HCT116 (cell line): ENCODE measurements at places on chromosomes 6 and 20. TPM values are rescaled to one million over a fixed set of nuclear protein-coding genes. Genes with fewer than 3 reads are reported as not detected.
A peak's percentile ranks its signal among the peaks of the same experiment; 100 is the strongest.

DNA sequence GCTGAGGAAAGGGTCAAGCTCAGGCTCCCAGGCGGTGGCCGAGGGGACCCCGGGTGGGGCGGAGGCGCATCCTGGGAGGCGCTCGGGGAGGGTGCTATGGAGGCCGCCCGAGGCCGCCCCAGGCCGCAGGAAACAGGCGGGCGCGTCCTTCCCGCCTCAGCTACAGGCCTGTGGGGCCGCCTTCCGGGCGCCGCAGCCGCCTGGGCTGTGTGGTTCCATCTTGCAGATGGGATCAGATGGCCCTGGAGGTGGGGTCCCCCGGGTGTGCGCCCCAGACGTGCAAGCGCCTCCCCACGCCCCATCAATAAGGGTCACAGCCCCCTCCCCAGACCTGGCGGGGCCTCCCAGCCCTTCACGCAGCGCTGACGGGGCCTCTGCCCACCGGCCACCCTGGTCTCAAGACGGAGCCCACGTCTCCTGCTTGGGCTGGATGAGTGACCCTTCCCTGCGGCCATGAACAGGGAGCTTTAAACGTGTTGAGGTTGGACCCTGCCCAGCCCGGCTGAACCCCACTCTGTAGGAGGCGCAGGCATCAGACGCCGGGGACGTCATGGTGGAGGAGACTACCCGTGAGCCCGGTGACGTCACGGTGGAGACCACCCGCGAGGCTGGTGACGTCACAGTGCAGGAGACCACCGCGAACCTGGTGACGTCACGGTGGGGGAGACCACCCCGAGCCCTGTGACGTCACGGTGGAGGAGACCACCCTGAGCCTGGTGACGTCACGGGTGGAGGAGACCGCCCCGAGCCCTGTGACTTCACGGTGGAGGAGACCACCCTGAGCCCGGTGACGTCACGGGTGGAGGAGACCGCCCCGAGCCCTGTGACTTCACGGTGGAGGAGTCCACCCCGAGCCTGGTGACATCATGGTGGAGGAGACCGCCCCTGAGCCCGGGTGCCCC, 267.0 kb downstream of the DLL1 start:
- no peaks in the 10 kb centered on the region for H3K27me3 ChIP-seq
- no peak overlapping the region for H3K4me3 ChIP-seq
- DNase-seq = no peak

DNA sequence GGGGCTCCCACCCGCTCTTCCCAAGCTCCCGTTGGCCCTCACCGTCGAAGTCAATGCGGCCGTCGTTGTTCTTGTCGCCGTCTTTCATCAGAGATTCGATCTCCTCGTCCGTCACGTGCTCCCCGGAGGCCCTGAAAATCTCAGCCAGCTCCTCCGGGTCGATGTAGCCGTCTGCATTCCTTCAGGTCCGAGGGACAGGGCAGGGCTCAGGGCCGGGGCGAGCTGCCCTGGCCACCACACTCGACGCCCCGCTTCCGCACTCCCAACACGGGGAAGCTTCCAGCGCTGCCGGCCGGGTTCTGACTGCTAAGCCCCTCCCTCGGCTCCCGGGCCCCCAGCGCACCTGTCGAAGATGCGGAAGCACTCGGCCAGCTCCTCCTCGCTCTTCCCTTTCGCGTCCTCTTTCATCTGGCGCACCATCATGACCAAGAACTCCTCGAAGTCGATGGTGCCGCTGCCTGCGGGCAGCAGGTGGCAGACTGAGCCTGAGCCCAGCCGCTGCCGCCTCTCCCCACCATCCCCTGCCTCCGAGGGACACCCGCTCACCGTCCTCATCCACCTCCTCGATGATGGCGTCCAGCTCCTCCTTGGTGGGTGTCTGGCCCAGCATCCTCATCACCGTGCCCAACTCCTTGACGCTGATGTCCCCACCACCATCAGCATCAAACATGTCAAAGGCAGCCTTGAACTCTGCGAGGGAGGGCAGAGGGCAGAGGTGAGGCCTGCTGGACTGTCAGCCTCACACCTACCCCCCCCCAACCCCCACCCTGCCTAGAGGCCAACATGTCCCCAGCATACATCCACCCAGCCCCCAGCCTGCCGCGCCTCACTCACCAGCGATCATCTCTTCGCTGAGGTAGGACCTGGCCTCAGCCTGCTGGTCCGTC, 2.9 kb downstream of the TNNC2 start:
- H3K27ac ChIP-seq = no peak overlapping the region
- H3K27me3 ChIP-seq = no peaks in the 10 kb centered on the region
- peaks cover 9% of the 10 kb centered on the region; the same call in 1 of the 2 replicates for H3K4me1 ChIP-seq
- no peaks in the 10 kb centered on the region for H3K36me3 ChIP-seq
- no peak overlapping the region for H3K4me3 ChIP-seq

DNA sequence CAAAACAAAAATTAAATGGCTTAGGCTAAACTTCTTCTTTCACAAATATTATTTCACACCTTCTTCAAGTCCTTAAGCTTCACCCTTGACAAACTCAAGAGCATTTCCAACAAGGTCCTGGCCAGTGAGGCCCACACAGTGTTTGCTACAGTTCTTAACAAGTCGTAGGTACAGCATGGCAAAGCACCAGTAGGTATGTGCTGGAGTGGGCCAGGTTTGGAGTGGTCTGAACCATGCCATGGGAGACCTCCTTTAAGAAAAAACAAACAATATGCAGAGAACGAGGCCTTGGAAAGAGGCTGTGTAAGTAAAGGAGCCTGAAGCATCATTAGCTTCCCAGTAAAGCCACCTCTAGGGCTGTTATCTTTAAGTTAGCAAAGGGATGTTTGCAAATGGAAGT, 154.3 kb upstream of the SNX9 start:
- no peaks in the 10 kb centered on the region for H3K27me3 ChIP-seq
- H3K4me3 ChIP-seq = no peak overlapping the region
- no peak for DNase-seq
- H3K4me1 ChIP-seq = no peaks in the 10 kb centered on the region; the same call in 1 of the 2 replicates
- no peak overlapping the region for H3K27ac ChIP-seq

DNA sequence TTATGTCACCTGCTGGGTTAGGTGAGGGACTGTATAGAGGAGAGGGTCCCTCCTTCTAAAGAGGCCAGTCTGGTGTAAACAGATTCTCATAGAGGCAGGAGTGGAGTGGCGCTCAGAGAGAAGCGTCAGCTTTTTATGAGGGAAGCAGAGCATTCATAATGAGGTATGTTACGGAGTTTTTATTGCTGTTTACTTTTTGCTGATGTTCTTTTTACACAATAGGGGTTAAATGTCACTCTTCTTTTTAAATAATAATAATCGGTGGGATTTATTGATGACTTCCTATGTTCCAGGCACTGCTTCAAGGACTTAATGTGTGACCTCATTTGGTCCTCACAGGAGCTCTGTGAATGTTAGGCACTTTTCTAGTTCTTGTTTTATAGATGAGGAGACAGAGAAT, 79.9 kb downstream of the L3MBTL3 start:
- H3K4me1 ChIP-seq = no peaks in the 10 kb centered on the region
- no peak for DNase-seq
- H3K4me3 ChIP-seq = no peak overlapping the region
- H3K36me3 ChIP-seq = no peaks in the 10 kb centered on the region
- no peak overlapping the region for H3K27ac ChIP-seq
- H3K27me3 ChIP-seq = no peaks in the 10 kb centered on the region

DNA sequence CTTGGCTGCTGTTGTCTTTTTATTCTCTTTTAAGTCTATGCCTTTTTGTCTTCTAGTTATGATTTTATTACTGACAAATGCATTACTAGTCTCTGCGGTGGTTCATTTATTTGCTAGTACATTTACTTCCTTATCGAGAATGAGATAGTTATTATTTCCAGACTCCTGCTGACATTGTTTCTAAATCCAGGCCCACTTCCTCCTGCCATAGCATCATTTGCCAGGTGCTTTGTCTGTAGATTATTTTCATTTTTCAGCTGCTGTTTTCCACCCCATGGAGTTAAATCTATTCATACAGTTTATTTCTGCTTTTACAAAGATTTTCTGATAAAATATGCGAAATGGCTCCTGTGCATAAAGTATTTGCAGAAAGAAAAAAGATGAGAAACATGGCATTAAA, 459.7 kb downstream of the MMUT start:
- no peaks in the 10 kb centered on the region for H3K27me3 ChIP-seq
- H3K4me1 ChIP-seq = no peaks in the 10 kb centered on the region
- no peaks in the 10 kb centered on the region for H3K36me3 ChIP-seq
- no peak overlapping the region for H3K27ac ChIP-seq

GRCh38 chr6:124962639-124963415, 590 bp downstream of the RNF217 start:
- H3K36me3 ChIP-seq = no peaks in the 10 kb centered on the region
- peak overlapping the region; percentile 66 for H3K4me3 ChIP-seq
- DNase-seq = no peak
- H3K27me3 ChIP-seq = no peaks in the 10 kb centered on the region
- H3K27ac ChIP-seq = peak overlapping the region; percentile 85

DNA sequence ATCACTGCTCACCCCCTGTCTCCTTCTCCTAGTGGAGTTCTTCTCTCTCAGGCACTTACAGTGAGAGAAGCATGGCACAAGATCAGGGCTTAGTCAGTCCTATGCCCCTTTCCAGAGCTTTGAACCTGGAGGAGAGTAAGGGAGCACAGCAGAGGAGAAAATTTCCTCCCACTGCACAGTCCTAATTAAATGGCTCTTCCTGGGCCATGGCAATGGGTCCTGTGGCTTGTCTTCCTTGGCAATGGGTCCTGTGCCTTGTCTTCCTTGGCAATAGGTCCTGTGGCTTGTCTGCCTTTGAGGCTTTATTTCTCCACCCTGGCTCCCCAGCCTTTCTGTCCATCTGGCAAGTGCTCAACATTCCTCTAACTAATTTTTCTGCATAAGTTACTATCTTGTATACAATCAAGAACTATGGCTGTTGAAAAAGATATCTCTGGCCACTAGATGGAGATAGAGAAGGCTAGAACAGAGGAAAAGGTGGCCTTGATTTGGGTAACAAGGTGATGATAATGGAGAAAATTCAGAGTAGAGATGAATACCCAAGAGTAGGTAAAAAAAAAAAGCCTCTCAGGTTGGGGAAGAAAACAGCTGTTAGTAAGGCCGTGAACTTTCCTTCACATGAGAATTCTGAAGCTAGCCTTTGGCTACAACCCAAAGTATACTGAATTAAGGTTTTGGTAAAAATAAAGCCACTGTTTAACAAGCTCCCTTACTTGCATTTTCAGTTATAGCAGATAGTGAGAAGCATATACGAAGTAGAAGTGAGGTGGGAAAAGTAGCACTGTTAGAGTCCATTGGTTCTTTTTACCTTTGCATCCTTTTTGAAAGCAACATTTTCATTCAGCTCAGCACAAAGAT, 504.9 kb downstream of the DOK5 start:
- no peak overlapping the region for H3K4me3 ChIP-seq
- DNase-seq = no peak
- H3K36me3 ChIP-seq = no peaks in the 10 kb centered on the region
- no peak overlapping the region for H3K27ac ChIP-seq
- no peaks in the 10 kb centered on the region for H3K27me3 ChIP-seq

GRCh38 chr20:61311656-61312387, 59.8 kb downstream of the CDH4 start:
- no peak overlapping the region for H3K4me3 ChIP-seq
- H3K27ac ChIP-seq = no peak overlapping the region
- H3K36me3 ChIP-seq = no peaks in the 10 kb centered on the region
- no peaks in the 10 kb centered on the region for H3K4me1 ChIP-seq

DNA sequence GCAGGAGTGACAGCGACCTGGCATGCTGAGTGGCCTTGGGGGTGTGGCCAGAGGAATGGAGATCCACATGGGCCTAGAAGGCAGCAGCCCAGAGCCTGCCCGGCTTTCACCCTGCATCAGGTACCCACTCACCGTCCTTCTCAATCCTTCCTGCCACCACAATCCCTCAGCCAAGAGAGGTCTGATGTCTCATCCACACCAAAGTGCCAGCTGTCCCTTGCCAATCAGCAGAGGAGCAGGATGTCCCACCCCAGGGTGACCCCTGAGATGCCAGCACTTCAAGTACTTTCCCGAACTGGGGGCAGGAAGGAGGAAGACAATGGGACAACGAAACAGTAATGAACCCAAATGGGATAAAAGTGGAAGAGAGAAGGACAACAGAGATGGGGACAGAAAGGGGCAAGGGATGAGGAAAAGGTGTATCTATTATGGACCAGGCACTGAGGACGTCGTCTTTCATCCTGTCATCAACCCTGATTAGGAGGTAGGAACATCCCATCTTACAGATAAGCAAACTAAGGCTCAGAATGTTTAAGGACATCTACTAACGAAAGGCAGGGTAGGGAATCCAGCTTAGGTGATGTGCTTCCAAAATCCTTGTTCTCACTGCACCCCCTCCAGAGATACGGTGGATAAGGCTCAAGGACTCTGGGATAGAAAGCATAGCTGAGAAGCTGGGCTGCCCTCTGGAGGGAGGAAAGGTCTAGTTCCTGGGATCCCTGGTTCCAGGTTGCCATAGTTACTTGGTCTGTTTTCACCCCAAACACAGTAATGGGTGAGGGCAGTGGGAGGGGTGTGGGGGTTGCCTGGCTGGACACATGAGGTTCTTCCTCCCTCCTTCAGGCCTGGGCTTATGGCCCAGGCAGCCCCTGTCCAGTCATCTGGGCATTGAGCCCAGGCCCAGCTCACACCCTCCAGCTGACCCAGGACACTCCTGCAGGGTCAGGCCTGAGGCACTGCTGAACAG, 4.5 kb upstream of the TNXB start:
- no peak for DNase-seq
- H3K36me3 ChIP-seq = peaks cover 14% of the 10 kb centered on the region
- H3K4me1 ChIP-seq = no peaks in the 10 kb centered on the region
- no peak overlapping the region for H3K4me3 ChIP-seq
- H3K27ac ChIP-seq = no peak overlapping the region
- no peaks in the 10 kb centered on the region for H3K27me3 ChIP-seq

- no peaks in the 10 kb centered on the region for H3K4me1 ChIP-seq
- peaks cover 2% of the 10 kb centered on the region; the same call in 1 of the 2 replicates for H3K36me3 ChIP-seq
- H3K27me3 ChIP-seq = no peaks in the 10 kb centered on the region
- DNase-seq = no peak
- no peak overlapping the region for H3K4me3 ChIP-seq
These were observed 43.7 kb downstream of the TRMT11 start for GRCh38 chr6:126030045-126030444.

DNA sequence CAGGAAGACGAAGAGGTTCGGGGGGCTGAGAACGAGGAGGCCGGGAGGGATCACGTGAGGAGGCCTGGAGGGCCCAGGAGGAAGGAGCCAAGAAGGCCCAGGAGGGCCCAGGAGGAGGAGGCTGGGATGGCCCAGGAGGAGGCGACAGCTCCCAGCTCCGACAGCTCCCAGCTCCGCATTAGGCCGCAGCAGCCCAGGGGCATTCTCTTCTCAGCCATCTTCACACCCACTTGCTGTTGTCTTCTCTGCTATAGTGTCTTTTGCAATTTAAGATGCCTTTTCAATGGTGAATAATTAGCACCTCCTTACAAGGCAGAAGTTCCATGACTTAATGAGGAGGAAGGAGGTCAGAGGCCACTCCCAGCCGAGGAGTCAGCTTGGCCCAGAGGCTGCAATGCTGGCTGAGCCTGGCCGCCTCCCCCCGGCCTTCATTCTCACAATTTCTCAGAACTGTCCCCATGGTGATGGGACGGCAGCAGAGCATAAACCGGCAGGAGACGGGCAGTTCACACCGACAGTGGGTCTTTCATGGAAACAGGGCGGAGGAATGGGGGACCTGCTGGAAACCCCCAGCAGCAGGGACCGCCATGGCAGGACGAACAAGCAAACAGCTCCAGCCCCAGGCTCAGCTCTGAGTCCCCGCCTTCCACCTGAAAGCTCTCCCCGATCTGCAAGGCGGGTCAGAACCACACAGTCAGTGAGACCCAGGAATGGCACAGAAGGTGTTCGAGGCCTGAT, 45.1 kb downstream of the WDR27 start:
- H3K27ac ChIP-seq = no peak overlapping the region
- no peaks in the 10 kb centered on the region for H3K27me3 ChIP-seq
- peaks cover 19% of the 10 kb centered on the region; the same call in 1 of the 2 replicates for H3K36me3 ChIP-seq
- H3K4me1 ChIP-seq = no peaks in the 10 kb centered on the region
- DNase-seq = no peak

The BPIFA1 gene
- not detected for total RNA-seq

The DTNBP1 gene
- 16.7 TPM for total RNA-seq

The CDH26 gene
- 0.34 TPM for total RNA-seq

The CDH4 gene
- total RNA-seq = not detected

The LPIN3 gene
- total RNA-seq = 18.5 TPM

The FAM184A gene
- 2.4 TPM for total RNA-seq
